ENCODE measurements at places on chromosomes 12 and 14. TPM values are rescaled to one million over a fixed set of nuclear protein-coding genes. Genes with fewer than 3 reads are reported as not detected.

- H3K36me3 ChIP-seq: no peaks in the 10 kb centered on the region
- H3K4me3 ChIP-seq: no peak overlapping the region
- H3K4me1 ChIP-seq: no peaks in the 10 kb centered on the region
- H3K27me3 ChIP-seq: no peaks in the 10 kb centered on the region
These were observed 23.8 kb downstream of the HSPB8 start for GRCh38 chr12:119202544-119202943.

- H3K27me3 ChIP-seq: no peaks in the 10 kb centered on the region
- H3K4me1 ChIP-seq: peaks cover 16% of the 10 kb centered on the region
- no peak for DNase-seq
- no peak overlapping the region for H3K4me3 ChIP-seq
These were observed 69.6 kb downstream of the NT5DC3 start for GRCh38 chr12:103771466-103771865.

GRCh38 chr14:59301354-59301753 lies 112.9 kb downstream of the DAAM1 start:
- no peak overlapping the region for H3K27ac ChIP-seq
- H3K36me3 ChIP-seq: no peaks in the 10 kb centered on the region
- DNase-seq: no peak
- no peak overlapping the region for H3K4me3 ChIP-seq
- no peaks in the 10 kb centered on the region for H3K27me3 ChIP-seq
- peaks cover 64% of the 10 kb centered on the region for H3K4me1 ChIP-seq

- peaks cover 6% of the 10 kb centered on the region for H3K36me3 ChIP-seq
- no peak for DNase-seq
These were observed 253.2 kb downstream of the CACNA1C start for GRCh38 chr12:2306012-2306411.

DNA sequence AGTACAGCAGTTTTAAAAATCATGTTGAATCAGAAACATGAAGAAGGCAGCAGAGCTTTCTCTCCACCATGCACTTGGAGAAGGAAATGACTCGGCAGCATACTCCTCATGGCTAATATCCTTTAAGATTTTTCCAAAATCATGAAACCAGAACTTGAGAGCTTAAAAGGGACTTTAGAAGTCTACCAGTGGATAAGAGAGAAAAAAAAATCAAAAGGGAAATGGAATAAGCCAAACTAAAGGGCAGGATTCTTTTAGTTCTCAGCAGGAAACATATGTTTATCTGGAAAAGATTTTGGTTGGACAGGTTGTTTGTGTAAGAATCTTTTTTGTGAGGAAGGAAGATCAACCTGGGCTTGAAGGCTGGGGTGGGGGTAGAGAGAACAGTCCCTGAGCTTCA lies 111.8 kb downstream of the PRKCH start:
- H3K36me3 ChIP-seq: no peaks in the 10 kb centered on the region
- no peak overlapping the region for H3K27ac ChIP-seq
- no peak overlapping the region for H3K4me3 ChIP-seq
- no peaks in the 10 kb centered on the region for H3K27me3 ChIP-seq

DNA sequence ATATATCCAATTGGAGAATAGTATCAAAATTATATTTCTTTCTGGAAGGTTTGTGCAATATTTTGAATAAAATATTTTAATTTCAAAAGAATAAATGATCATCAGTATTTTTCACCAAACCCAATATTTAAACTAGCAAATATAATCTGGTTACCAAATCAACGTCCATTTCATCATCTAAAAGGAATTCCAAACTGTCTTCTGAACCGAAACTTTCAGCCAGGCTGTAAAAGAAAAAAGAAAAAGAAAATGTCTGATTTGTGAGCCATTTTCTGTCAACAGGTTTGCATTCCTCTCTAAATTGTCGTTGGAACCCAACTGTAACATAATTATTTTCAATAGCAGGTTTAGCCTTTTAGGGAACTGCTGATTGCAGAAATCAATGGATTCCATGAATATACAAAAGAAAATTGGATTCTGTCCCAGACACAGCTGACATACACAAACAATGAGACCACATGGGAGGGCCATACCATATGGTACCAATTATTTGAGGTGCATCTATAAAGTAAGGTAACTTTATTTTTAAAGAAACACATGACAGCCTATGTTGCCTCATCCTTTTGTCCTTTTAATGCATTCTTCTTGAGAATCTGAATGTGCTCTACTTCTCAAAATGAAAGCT lies 22.7 kb downstream of the SNRPF start:
- no peak overlapping the region for H3K4me3 ChIP-seq
- no peaks in the 10 kb centered on the region for H3K4me1 ChIP-seq
- no peaks in the 10 kb centered on the region for H3K27me3 ChIP-seq
- no peak for DNase-seq
- no peaks in the 10 kb centered on the region for H3K36me3 ChIP-seq

- H3K27ac ChIP-seq: no peak overlapping the region
- no peaks in the 10 kb centered on the region for H3K27me3 ChIP-seq
- peak; percentile 76 for DNase-seq
These were observed 2.7 kb downstream of the CMTM5 start for GRCh38 chr14:23379366-23380196.

- no peak overlapping the region for H3K27ac ChIP-seq
- no peaks in the 10 kb centered on the region for H3K36me3 ChIP-seq
These were observed 9.0 kb downstream of the ASIC1 start for GRCh38 chr12:50066402-50066801.

GRCh38 chr12:117098361-117099217 lies 627 bp downstream of the TESC start:
- no peak for DNase-seq
- peak overlapping the region; percentile 64 for H3K27ac ChIP-seq
- no peaks in the 10 kb centered on the region for H3K27me3 ChIP-seq
- H3K4me1 ChIP-seq: peaks cover 42% of the 10 kb centered on the region
- peak overlapping the region; percentile 79 for H3K4me3 ChIP-seq
- no peaks in the 10 kb centered on the region for H3K36me3 ChIP-seq

DNA sequence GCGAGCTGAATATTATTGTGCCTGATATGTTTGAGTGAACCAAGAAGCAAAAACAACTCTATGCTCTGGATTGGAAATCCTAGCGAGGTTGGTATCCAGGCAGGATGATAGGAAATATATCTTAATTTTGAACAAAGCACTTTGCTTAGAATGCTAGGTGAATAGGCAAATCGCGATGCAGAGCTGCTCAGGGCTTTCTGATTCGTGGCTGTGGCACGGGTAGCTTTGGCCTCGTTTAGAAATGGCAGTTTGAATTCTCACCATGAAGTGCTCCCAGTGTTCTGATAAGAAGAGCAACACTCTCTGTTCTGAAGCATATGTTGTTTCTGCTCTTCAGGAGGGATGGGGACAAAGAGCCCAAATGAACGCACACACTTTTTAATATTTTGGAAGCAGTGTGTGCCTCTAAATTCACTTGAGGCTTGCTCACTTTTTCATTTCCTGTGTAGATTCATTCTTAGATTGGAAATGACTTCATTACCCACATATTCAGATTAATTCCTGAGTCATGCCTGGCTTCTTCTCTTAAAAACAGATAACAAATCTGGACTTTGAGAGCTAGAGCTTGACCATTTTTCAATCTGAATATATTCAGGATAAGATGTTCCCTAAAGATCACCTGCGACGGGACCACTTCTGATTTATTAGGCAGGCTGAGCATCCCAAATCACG lies 200.9 kb downstream of the RPAP3 start:
- no peak overlapping the region for H3K27ac ChIP-seq
- H3K27me3 ChIP-seq: no peaks in the 10 kb centered on the region
- no peak overlapping the region for H3K4me3 ChIP-seq
- H3K36me3 ChIP-seq: no peaks in the 10 kb centered on the region
- H3K4me1 ChIP-seq: no peaks in the 10 kb centered on the region

DNA sequence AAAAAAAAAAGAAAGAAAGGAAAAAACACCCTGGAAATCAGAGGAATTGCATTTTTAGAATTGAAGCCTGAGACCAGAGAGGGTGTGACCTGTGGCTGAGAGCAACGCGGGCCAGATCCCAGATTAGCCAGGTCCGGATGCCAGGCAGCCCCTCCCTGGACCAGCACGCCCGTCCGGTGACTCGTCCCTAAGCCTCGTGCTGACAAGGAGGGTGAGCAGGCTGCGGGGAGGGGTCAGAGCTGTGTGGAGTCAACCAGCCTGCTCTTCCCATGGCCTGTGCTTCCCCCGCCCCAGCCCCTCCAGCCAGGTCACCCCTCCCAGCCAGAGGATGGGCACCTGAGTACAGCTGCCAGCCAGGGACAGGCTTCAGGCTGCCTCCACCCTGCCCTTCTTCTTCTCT lies 4.2 kb upstream of the KLC1 start:
- H3K27ac ChIP-seq: peak overlapping the region; percentile 73
- no peak overlapping the region for H3K4me3 ChIP-seq
- H3K27me3 ChIP-seq: no peaks in the 10 kb centered on the region
- DNase-seq: peak; percentile 89

GRCh38 chr12:56161690-56162351 lies 3.7 kb downstream of the MYL6 start:
- H3K27me3 ChIP-seq: no peaks in the 10 kb centered on the region
- DNase-seq: no peak
- peak overlapping the region; percentile 92 for H3K4me3 ChIP-seq
- peaks cover 75% of the 10 kb centered on the region for H3K36me3 ChIP-seq
- H3K4me1 ChIP-seq: no peaks in the 10 kb centered on the region

- DNase-seq: no peak
- peak overlapping the region; percentile 88 for H3K27ac ChIP-seq
- no peaks in the 10 kb centered on the region for H3K27me3 ChIP-seq
- peaks cover 42% of the 10 kb centered on the region for H3K4me1 ChIP-seq
- H3K4me3 ChIP-seq: no peak overlapping the region
These were observed 49.8 kb downstream of the B4GALNT3 start for GRCh38 chr12:509500-509899.

DNA sequence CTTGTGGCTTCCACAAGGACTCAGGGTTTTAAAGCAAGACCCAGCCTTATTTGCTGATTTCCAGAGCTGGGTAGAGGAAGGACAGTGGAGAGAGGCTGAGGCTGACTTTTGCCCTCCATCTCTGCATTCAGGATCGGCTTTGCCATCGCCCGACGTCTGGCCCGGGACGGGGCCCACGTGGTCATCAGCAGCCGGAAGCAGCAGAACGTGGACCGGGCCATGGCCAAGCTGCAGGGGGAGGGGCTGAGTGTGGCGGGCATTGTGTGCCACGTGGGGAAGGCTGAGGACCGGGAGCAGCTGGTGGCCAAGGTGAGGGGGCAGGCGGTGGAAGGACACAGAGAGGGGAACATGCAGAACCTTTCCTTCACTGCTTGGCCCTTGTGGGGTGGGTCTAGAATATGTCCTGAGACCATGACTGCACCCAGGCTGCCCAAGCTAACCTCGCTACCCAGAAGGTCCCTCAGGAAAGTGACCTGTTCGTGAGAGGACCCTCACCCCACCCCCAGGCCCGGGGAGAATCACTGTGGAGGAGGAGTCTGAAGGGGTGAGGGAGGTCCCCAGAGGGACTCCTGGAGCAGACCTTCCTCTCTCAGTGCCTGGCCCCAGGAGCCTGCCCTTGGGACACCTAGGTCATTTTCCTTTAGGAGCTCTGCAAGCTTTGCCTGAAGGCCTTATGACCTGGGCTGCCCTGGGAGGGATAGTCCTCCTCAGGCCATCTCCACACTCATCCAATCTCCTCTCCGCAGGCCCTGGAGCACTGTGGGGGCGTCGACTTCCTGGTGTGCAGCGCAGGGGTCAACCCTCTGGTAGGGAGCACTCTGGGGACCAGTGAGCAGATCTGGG lies 3.1 kb downstream of the DHRS2 start:
- DNase-seq: no peak
- no peaks in the 10 kb centered on the region for H3K36me3 ChIP-seq
- no peaks in the 10 kb centered on the region for H3K27me3 ChIP-seq
- H3K4me1 ChIP-seq: peaks cover 10% of the 10 kb centered on the region

DNA sequence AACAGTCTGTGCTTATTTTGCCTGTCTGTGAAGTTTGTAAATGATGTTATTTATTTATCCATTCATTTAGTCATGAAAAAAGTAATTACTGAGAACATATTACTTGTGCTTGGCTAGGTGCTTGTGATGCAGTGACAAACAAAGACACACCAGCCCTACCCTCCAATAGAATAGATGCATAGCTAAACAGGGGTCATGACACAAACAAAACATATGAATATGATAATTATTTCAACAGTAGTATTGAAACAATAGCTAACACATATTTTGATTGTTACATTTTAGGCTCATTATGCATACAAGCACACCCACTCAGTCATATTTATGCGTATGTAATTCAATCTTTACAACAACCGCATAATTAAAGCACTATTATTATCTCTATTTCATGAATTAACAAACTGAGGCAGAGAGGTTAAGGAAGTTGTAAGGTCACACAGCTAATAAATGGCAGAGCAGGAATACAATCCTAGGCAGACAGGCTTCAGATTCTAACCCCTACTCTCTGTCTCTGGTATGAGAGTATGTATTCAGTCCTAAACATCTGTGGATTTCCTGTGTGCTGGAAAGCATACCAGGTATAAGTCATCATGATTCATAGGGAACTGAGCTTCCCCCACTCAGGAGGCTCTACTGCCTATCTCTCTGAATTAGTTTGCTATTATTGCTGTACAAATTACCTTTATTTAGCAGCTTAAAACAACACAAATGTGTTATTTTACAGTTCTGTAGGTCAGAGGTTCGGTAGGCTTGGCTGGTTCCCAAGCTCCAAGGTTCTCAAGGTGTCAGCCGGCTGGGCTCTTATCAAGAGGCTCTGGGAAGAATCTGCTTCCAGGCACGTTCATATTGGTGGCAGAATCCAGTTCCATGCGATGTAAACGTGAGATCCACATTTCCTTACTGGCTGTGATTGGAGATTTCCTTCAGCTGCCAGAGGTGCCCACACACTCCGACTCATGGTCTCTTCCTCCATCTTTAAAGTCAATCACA lies 509.4 kb downstream of the GALC start:
- H3K4me1 ChIP-seq: no peaks in the 10 kb centered on the region
- no peaks in the 10 kb centered on the region for H3K36me3 ChIP-seq
- no peaks in the 10 kb centered on the region for H3K27me3 ChIP-seq
- DNase-seq: no peak
- H3K27ac ChIP-seq: no peak overlapping the region
- no peak overlapping the region for H3K4me3 ChIP-seq

GRCh38 chr14:66508547-66508845 lies 549 bp downstream of the GPHN start:
- H3K27ac ChIP-seq: peak overlapping the region; percentile 96
- H3K36me3 ChIP-seq: no peaks in the 10 kb centered on the region
- no peaks in the 10 kb centered on the region for H3K27me3 ChIP-seq

- no peaks in the 10 kb centered on the region for H3K36me3 ChIP-seq
- no peaks in the 10 kb centered on the region for H3K27me3 ChIP-seq
- no peaks in the 10 kb centered on the region for H3K4me1 ChIP-seq
- H3K4me3 ChIP-seq: no peak overlapping the region
- H3K27ac ChIP-seq: no peak overlapping the region
- DNase-seq: no peak
These were observed 84.5 kb upstream of the CDKN3 start for GRCh38 chr14:54312166-54312801.

The RAD51AP1 gene
- total RNA-seq: 1.3 TPM

The KLRC3 gene
- total RNA-seq: not detected

The PTGER2 gene
- 0.44 TPM for total RNA-seq

The SYCP3 gene
- not detected for total RNA-seq

The NANOG gene
- total RNA-seq: not detected

The TAMALIN gene
- total RNA-seq: 17.6 TPM

The DIO2 gene
- total RNA-seq: 7.3 TPM

The PLEK2 gene
- total RNA-seq: 1.1 TPM
